K562 (cell line): ENCODE measurements at places on chromosomes 5 and 9. TPM values are rescaled to one million over a fixed set of nuclear protein-coding genes. Genes with fewer than 3 reads are reported as not detected.

Gene GADD45G
- total RNA-seq: 0.20 TPM in 1 of 2 replicates, not detected in the other

Gene CCDC192
- not detected in 2 replicates for total RNA-seq

Gene CFAP157
- total RNA-seq: not detected in 2 replicates

Gene BRINP1
- total RNA-seq: not detected in 2 replicates

Gene WNT8A
- not detected in 2 replicates for total RNA-seq

Gene SELENOP
- total RNA-seq: 6.0 and 6.2 TPM in 2 replicates

Gene SLIT3
- total RNA-seq: 0.04 and 0.13 TPM in 2 replicates

Gene LCN9
- total RNA-seq: not detected in 2 replicates

Gene TMEM252
- total RNA-seq: not detected in 2 replicates

Gene LRRC19
- not detected in 2 replicates for total RNA-seq

Gene ZBED3
- 0.04 TPM in 1 of 2 replicates, not detected in the other for total RNA-seq

Gene OMD
- total RNA-seq: not detected in 2 replicates

Gene APBA1
- total RNA-seq: 0.02 TPM in 1 of 2 replicates, not detected in the other

Gene HAPLN1
- total RNA-seq: not detected in 2 replicates

- DNase-seq: no peak
These were observed 35.0 kb downstream of the MTX3 start for GRCh38 chr5:79955941-79956670.

DNA sequence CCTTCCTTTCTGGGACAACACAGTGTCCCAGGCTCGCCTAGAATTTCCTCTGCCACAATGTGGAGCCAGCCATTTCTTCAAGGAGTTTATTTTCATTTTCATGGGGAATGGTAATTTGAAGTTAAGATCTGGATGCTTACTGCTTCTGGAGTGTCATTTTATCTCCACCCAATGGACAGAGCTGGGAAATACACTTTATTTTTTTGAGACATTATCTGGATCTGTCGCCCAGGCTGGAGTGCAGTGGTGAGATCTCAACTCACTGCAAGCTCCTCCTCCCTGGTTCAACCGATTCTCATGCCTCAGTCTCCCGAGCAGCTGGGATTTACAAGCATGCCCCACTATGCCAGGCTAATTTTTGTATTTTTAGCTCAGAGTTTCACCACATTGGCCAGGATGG is 12.7 kb upstream of the THG1L start:
- peak; percentile 62 for DNase-seq

DNA sequence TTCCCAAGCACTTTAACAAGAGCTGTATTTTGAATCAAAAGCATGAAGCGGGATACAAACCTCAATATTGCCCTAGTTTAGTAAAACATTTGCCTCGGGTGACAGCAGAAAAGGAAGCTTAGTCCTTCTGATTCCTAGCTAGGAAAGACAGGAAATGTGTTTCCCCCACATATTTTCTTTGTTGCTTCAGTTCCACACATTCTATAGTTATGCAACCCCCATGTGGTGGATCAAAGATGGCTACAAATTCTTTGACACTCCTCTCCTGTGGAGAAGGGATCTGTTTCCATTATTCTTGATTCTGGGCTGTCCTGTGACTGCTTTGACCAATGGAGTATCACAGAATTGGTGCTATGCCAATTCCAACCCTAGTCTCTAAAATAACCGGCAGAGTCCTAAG is 89.1 kb upstream of the SLC30A5 start:
- DNase-seq: no peak

- peak; percentile 48 for DNase-seq
These were observed 603.3 kb downstream of the KIF4B start for GRCh38 chr5:155616779-155617392.

DNA sequence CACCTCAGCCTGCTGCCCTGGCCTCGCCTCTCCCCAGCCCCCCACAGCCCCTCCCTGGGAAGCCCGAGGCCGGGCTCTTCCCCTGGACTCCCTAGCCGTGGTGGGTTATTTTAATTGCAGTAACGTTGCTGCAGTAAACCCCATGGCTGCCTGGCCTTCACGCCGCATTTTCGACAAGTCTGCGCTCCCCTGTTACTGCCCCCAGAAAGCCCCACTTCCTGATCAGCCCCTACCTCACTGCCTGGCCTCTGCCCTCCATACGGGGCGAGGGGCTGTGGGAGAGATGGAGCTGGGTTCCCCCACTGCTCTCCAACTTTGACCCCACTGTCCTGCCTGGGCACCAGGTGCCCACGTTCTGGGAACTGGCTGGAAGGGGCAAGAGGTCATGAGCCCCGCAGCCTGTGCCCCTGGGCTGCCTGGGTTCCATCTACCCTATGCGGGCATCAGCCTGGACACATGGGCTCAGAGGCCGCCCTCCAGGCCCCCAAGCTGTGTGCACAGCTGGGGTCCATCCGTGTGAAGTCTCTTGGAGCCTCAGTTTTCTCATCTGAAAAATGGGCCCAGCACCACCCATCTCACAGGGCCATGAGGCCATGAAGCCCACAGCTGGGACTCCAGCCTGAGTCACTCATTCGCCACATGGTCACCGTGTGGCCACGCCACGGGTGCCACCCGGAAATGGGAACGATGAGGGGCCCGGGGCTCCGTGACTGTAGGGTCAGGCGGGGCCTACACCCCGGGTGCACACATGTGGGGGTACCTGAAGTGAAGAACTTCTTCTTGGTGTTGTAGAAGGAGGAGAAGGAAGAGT is 11.5 kb downstream of the EGFL7 start:
- peak; percentile 42 for DNase-seq

- DNase-seq: no peak
These were observed 78.3 kb upstream of the SEMA6A start for GRCh38 chr5:116652903-116653302.

DNA sequence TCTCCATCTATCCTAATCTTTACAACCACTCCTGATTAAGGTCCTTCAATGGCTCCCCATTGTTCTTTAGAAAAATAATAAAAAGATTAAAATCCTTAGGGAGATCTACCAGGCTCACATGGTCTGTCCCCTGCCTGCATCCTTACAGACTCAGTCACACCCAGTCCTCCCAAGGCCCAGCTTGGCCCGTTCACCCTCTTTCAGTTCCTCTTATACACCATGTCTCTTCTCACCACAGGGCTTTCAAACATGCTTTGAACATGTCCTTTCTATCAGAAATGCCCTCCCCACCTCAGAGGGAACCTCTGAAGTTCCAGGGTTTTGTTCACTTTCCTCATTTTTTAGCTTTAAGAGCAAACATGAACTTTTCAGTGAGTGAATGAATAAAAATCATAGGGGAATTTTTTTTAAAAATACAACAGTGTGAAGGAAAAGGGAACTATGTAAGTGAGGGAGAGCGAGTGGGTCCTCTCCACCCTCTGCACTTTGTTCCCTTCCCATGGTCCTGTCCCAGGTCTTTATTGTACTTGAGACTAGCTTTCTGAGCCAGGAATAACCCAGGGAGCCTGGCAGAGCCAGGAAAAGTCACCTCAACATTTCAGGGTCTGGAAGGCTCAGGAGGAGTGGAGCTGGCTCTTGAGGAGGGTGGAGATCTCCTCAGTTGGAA is 55.3 kb downstream of the TRPC7 start:
- no peak for DNase-seq

- no peak for DNase-seq
These were observed 37.5 kb downstream of the ZNF618 start for GRCh38 chr9:113913426-113914195.

DNA sequence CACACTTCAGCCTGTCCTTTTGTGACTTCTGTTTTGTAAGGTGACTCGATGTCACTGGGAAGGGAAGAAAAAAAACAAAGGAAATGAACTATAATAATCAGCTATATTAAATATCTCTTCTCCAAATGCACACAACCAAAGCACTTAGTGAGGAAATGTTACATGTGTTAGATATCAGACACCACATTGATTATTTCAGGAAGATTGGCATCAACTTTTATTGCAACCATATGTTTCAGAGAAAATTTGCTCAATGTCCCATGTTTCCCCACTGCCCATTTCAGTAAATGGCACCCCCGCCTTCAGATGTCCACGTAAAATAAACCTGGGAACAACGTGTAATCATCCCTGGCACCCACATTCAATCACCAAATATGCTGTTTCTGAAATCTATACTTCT is 151.8 kb downstream of the EPB41L4A start:
- no peak for DNase-seq

DNA sequence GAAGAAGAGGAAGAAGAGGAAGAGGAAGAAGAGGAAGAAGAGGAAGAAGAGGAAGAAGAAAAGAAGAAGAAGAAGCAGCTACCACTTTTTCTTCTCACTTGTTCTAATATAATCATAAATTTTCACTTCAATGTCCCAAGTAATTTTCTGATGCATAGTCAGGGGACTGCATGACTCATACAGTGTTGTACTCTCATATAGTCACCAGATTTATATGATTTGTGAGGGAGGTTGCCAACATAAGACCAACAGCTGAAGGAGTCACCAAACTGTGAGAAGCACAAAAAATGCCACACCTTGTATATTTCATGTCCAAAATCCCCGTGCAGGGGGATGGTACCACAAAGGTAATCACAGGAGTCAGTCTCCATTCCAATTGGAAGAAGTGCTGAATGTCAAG is 32.7 kb upstream of the DMRTA1 start:
- no peak for DNase-seq

DNA sequence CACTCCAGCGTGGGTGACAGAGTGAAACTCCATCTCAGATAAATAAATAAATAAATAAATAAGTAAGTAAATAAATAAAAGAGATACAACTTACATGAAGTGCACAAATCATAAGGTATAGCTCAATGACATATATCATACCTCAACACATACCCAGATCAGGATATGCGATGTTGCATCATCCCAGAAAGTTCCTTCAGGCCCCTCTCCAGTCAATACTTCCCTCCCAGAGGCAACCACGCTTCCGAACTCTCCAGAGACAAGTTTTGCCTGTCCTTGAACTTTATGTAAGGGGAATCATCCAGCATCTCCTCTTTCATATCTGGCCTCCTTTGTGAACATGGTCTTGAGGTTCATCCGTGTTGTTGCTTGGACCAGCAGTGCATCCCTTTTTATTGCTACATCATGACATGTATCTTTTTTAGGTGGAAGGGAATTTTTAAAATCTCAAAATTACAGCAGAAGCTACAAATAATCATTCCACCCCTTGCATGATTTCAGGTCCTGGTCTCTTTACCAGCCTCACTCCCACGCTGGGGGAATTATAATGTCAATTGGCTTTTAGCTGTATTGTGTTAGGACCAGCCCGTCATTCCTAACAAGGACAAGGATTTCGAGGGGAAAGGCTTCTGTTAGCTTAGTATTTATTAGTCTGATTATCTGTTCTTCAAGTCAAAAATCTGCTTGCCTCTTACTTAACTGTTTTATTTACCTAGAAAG is 32.9 kb upstream of the AOPEP start:
- no peak for DNase-seq

DNA sequence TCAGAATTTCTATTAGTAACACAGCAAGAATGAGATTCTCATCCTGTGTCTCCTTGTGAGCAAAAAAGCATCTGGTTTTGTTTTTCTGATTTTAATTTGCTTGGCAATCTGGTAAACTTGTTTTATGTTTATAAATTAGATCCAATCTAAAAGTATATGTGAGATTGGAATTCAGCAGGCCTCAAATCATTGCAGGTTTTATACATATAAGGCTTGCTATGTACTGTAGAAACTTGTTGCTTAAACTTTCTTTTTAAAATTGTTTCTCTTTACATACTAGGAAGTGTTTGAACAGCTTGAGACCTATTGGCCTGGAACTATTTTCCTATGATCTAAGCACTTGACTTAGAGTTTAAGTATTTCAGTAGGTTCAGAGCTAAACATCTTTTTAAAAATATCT is 1037.8 kb downstream of the NR2F1-AS1 start:
- DNase-seq: no peak

DNA sequence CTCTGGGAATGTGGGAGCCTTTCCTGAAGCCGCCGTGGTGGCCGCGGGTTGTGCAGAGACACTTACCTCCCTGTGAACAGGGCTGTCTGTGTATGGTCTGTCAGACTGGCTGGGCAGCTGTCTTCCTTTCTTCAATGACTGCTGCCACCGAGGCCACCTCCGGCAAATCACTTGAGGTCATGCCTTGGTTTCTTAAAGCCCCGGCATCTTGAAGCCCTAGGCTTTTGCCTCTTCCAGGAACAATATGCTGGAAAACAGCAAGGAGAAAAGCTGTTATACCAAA is 79.5 kb upstream of the ZSWIM6 start:
- no peak for DNase-seq

DNA sequence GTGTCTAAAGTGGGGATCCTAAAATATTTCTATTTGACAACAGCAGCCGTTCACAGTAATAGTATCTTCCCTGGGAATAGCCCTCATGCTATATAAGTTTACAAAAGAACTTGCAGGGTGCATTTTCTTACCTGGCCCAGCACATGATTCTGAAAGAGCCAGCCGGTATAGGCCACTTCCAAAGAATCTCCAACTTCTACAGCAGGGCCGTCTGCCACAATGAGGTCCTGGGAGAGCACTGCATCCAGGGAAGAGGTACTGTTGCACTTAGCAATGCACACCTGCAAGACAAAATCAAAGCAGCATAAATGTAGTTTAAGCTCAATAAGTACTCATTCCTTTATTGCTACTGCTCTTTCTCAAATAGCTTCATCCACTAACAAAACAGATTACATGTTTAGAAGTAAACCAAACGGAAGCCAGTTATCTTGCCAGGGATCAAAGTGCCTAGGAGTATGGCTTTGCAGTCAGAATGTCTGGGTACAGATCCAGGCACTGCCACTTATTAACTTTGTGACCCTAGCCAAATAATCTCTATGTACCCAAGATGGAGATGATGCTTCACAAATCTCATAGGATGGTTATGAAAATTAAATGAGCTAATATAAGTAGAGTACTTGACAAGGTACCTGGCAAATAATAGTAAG is 21.3 kb downstream of the FKBP15 start:
- no peak for DNase-seq

- peak; percentile 26 for DNase-seq
These were observed 26.2 kb upstream of the MSX2 start for GRCh38 chr5:174698156-174698555.

DNA sequence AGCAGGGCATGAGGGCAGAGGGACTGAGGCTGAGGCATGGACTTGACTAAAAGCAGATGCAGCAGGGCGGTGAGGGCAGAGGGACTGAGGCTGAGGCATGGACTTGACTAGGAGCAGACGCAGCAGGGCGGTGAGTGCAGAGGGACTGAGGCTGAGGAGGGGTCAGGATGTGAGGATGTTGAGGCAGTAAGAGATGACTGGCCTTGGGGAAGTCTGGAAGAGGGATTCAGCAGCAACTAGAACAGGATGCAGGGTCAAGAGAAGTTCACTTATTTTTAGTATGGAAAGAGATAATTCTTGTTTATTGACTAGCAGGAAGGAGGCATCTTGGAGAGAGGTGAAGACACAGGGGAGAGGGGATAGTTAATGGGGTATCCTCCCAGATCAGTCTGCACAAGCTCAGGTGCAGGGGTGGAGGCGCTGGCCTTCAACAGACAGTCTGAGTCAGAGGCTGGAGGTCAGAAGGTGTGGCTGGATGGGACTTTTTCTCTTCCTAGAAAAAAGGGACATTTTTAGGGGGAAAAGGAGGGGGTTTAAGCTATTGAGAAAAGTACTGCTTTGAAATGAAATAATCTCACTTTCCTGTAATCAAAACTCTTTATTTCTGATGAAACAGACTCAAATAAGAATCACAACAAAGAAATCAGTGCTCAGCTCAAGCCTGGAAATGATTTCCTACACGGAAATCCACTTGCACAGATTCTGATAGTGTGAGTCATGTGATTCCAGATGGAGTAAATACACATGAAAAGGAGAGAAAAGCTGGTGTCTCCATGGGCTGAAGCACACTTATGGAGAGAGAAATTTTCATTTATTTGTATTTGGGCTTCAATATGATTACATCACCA is 130.9 kb downstream of the PALM2AKAP2 start:
- no peak for DNase-seq
